ENCODE measurements at places on chromosomes 12 and 14.

DNA sequence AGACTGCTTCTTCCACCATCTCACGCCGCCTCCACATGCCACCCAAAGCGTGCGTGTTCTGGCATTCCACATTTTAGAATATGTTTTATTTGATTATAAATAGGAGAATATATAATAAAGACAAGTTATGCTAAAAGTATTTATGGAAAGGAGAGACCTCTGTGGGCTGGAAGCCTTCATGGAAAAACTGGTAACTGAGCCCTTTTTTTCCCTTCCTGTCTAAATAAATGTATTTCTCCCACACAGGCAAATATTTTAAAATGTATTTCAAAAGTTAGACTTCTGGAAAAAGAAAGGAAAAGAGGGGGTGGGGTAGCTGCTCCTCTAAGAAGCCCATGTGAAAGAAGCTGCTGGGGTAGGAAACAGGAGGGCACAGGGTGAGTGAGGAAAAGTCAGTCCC lies 16.1 kb upstream of the NR4A1 start:
- DNase-seq: no peak

- no peak for DNase-seq
Observed at GRCh38 chr12:112140728-112141127, 15.4 kb downstream of the TRAFD1 start.

GRCh38 chr14:34329301-34329700 lies 132.7 kb downstream of the SPTSSA start:
- no peak for DNase-seq

DNA sequence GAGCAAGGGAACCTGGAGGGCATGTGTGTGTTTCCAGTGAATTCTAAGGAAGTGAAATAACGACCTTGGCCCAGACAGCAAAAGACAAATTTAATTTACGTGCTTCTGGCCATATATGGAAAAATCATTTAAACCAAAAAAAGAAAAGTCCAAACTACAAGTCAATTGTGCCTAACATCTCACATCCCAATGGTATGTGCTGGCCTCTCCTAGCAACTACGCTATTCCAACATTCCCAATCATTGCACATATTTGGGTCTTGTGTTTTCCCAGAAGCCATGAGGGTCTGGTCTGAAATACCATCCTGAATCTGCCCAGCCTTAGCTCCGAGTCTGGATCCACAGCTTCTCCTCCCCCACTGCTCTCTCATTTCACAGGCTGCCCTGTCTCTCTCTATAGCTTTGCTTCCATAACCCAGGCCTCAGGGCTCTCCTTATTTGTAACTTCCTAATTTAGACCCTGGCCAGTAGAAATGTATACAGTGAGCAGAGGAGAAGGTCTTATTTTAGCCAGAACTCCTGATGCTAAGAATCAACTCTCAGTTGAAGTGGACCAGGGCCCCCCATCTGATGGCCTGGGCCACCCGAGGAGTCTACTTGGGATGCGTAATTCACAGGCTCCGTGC lies 224.6 kb downstream of the ANO2 start:
- no peak for DNase-seq

DNA sequence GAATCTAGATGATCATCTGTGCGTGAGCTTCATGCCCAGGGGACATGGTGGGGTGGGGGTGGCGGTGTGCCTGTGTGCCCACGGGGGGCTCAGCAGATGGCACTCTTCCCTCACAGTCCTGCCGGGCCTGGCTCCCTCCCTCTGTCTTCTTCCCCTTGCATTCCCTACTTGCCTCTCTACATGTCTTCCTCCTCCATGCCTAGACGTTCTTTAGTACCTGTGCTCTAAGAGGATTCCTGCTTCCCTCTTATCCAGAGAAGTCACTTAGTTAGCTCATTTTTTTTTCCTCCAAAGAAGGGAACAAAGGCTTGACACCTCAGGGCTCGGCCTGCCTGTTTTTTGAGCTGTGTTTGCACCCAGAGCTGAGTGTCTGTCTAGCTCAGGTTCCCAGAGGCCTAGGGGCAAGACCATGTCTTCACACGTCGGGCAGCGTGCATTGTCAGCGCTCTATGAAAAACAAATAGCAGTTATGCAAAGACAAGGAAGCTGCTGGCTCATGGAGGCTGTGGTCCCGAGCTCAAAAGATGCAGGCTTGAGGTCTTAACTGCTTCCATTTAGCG lies 48.8 kb downstream of the NINJ2 start:
- DNase-seq: no peak
